ENCODE measurements at places on chromosomes 3 and 15. TPM values are rescaled to one million over a fixed set of nuclear protein-coding genes. Genes with fewer than 3 reads are reported as not detected.

The C3orf49 gene
- not detected for total RNA-seq

DNA sequence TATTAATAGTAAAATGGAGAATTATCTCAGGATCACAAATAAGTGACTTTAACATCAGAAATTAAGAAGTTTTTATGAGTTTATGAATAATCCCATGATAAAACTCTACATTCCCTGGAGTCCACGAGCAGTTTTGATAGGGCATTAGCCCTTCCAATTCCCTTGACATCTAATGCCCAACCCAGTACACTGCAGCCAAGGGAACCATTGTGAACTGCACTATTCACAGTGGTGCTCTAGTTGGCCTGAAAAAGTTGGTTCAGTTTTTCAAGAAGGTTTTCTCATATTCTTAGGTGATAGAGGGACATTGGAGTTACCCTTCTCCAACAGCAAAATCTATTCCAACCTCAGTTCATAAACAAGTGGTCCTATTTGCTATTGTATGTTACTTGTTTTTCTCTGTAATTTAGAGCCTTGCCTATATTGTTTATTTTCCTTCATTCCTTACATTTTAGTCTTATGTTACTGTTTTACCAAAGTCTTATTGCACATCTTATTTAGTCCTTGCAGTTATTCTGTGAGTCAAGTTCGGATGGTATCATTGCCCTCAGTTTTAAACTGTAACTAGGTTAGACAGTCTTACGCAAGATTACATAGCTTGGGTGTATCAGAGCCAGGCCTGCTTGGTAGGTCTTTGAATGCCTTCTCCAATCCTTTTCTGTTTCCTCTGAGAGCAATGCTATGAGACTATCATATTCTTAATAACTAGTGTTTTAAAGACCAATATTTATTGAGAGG is 57.9 kb upstream of the SAMMSON start:
- DNase-seq, result no peak

- DNase-seq, result no peak
Observed at GRCh38 chr15:101371519-101371918, 76.5 kb upstream of the SNRPA1 start.

DNA sequence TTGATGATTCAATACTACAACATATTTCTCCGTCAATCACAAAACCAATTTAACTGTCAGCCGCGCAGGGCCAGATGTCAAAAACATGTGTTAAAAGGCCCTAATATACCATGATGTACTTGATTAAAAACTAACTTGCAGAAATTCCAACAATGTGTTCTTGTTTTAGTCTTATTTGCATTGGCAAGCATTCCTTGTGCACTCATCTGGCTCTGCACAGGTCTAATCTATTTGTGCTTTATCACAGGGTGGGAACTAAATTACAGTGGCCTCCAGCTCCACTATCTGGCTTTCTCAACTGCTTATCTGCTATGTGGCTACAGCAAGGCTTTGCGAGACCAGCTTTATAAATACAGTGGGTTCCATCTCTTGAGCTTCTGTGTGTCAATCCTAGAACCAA is 455.5 kb downstream of the ERC2 start:
- DNase-seq, result no peak

GRCh38 chr3:195914648-195915473 is 6.5 kb upstream of the TNK2 start:
- DNase-seq, result peak; percentile 96

GRCh38 chr3:197356275-197356674 is 57.9 kb upstream of the DLG1 start:
- DNase-seq, result no peak

DNA sequence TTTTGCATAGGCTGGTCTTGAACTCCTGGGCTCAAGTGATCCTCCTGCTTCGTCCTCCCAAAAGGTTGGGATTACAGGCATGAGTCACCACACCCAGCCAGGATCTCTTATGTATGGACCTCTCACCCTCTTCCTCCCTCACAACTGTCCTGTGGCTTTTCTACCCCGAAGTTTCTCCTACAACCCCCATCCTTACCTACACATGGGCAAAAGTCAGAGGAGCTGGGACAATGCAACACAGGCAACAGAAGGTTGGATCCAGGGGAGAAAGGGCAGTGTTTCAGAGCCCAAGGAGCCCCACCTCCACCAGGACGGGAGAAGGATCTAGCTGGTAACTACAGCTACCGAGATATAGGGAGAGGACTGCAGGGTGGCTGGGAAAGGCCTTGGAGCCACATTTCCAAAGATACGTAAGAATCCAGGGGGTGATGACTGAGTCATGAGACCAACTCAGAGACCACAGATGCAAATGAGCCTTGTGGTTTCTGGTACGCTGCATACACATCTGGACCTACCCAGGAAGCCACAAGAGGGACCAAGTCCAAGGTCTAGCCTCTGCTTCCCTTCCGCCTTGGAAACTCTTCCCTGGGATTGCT is 13.6 kb downstream of the IGDCC4 start:
- no peak for DNase-seq

The GPR62 gene
- 8.2 TPM for total RNA-seq

DNA sequence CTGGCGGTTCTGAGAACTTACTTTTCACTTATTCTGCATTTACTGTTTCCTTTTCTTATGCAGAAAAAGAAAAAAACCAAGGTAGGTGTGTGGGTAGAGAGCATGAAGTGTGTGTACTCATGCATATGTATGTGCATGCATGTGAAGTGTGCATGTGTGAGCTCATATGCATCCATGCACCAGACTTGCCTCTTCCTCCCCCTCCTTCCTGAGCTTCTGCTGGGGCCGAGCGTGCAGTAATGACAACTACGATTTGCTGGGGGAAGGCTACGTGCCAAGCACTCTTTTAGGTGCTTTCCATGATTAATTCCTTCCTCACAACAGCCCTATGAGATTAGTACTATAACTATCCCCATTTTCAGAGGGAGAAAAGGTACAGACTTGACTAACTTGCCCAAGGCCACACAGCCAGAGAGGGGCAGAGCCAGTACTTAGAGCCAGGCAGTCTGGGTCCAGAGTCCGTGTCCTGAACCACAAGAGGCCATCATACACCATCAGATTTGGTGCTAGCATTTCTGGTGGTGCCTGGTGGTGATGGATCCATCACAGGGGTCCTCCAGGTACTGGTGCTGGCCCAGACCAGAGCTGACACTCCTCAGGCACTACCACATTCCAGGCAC is 46.7 kb downstream of the CAPN3 start:
- DNase-seq, result no peak

The CCK gene
- total RNA-seq, result not detected

GRCh38 chr3:111591555-111591954 is 3.6 kb downstream of the ZBED2 start:
- DNase-seq, result no peak

DNA sequence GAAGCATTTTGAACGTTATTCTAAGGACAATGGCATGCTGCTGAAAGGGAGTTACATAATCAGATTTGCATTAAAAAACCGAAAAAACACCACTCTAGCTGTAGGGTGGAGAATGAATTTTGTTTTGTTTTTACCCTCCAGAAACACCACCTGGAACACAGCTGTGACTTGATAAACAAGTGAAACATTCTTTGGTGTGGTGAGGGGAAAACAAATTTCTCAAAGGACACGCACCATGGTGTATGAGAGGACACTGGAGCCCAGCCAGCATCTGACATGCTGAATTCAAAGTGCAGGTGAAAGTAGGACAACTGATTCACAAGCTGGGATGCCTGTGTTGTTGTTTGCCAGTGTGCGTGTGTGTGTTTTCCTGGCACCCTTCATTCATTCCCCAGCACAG is 554.5 kb upstream of the TBL1XR1 start:
- DNase-seq, result no peak

DNA sequence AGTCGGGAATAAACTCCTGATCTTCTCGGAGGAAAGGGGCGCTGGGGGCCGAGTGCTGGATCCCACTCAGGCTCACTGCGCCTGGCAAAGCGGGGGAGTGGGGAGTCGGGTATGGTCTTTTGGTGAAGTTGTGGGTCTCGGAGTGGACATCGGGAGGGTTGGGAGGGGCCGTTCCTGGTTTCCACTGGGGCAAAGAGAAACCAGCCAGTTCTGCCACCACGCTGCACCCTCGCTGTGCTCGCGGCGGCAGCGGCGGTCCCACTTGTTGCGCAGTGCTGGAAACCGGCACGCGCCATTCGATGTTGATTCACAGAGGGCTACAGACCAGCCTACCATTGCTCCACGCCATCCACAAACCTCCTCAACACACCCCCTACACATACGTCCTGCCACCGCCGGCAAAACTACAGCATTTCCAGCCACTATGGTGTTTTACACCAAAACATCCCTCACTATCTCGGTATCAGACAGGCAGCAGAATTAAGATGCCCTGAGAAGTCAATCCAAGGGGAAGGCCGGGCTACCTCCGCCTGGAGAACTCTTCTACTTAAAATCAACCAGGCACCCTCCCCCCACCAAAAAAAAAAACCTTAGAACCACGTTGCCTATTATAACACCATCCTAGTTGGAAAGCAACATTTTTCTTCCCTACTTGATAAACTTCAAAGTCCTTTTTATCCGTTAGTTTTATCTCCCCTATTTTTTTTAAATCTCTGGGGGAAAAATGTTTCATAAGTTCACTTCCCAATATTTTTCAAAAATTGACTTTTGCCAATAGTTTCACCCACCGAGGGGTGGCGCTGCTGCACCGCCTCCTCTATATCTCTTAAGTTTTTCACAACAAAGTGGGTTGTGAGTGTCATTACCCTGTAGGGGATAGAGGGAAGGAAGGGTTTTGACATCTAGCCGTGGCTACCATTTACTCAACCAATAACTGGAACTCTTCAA is 3.6 kb downstream of the BCL6 start:
- peak; percentile 77 for DNase-seq

The B3GNT5 gene
- 9.7 TPM for total RNA-seq

- DNase-seq, result no peak
Observed at GRCh38 chr3:113533534-113533892, 1.2 kb downstream of the SIDT1 start.

The PRR20G gene
- not detected for total RNA-seq

DNA sequence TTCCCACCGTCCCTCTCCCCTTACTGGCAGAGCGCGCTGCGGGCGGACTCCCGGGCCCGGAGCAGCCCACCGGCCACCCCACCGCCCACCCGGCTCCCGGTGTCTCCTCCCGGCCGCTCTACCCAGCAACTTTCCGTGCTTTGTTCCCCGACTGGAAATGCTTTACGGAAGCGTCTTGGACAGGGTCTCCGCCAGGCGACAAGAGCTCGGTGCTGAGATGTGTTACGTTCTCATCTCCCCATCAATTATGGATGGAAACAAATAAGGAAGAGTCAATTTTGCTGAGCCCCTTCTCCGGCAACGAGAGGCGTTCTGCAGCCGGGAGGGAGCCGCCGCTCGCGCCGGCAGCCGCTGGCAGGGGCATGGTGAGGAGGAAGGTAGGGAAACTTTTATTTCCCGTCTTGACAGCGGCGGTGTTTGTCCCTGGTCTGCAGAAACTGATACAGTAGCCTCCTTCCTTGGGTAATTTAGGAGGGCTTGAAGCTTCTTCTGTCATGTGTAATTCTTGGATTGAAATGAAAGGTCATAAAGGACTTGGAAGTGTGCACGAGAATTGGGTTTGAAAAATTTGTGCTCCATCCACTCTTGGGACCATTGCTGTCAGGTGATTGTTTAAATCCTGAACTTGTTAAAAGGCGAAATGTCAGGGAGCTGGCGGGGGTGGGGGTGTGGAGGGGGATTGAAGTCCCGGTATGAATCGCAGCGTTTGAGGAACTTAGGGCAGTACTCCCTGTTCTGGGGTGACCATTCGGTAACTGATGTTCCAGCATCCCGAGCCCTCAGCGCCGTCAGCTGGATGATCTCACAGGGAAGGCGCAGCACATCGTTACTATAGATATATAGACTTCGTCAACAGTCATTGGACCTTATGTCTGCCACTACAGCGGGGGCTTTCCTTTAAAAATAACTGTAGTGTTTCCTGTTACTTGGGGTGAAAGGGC is 1.5 kb downstream of the SEMA6D start:
- no peak for DNase-seq

The KBTBD13 gene
- total RNA-seq, result 0.21 TPM

The LYZL4 gene
- total RNA-seq, result not detected

DNA sequence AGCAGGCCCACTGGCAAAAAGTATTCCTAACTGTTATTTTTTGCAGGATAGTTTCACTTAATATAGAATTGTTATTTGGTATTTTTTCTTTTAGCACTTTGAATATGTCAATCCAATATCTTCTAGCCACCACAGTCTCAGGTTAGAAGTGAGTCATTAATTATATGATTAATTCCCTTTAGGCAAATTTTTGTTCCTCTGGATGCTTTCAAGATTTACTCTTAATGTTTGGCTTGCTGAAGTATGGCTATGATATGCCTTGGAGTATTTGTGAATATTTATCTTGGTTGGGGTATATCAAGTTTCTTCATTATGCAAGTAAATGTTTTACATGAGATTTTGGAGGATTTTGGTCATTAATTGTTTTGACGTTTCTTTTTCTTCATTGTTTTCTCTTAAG is 152.1 kb upstream of the ALCAM start:
- no peak for DNase-seq

The THBS1 gene
- total RNA-seq, result 119 TPM

The SLC25A38 gene
- total RNA-seq, result 30.3 TPM

The CHL1 gene
- 15.1 TPM for total RNA-seq

GRCh38 chr15:64845831-64846595 is 4.3 kb downstream of the PLEKHO2 start:
- DNase-seq, result no peak
